H54 (cell line): ENCODE measurements at places on chromosomes 1 and 21.

GRCh38 chr1:245512980-245513578 lies 358.3 kb downstream of the KIF26B start:
- peak; percentile 31 for DNase-seq

GRCh38 chr1:206685769-206686477 lies 1.2 kb downstream of the MAPKAPK2 start:
- DNase-seq, result peak; percentile 56

DNA sequence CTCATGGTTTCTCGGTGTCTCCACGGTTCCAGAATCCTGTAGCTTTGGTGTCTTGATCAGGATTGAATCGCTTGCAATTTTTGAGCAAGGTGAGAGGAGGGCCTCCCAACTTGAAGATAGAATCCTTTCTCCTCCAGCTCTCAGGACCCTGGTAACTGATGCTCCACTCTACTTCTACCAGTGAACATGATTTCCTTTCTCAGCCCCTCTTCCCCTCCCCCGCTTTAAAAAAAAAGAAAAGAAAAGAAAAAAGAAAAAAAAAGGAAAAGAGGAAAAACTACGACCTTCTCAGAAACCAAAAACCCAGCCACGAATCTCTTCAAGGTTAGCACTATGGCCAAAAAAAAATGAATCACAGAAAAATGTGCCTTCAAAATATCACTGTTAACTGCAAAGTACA lies 1.2 kb downstream of the ARHGEF11 start:
- no peak for DNase-seq

DNA sequence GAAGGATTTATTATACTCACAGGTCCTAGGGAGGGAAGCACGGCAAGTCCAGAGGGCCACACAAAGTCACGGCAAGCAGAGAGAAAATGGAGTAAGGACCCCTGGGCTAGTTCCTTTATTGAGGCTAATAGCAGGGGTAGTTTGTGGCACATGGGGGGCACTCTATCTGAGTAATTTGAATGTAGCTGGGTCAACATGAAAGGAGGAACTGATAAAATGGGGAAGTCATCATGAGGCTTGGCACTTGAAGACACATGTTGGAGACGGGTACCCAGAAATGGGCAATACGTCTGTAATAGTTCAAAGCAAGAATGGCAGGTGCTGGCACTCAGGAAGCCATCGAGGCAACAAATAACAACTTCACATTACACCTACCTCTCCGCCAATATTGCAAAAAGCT lies 1136.4 kb downstream of the MRPL39 start:
- no peak for DNase-seq
